ENCODE measurements at places on chromosomes 2 and 18.

GRCh38 chr18:57629422-57629821 is 7.8 kb upstream of the NARS1 start:
- no peaks in the 10 kb centered on the region for H3K4me1 ChIP-seq
- no peaks in the 10 kb centered on the region for H3K36me3 ChIP-seq
- H3K4me3 ChIP-seq, result no peak overlapping the region
- H3K27me3 ChIP-seq, result no peaks in the 10 kb centered on the region

GRCh38 chr2:187640926-187641510 is 86.8 kb upstream of the TFPI start:
- no peaks in the 10 kb centered on the region for H3K36me3 ChIP-seq
- DNase-seq, result no peak
- no peaks in the 10 kb centered on the region for H3K27me3 ChIP-seq

DNA sequence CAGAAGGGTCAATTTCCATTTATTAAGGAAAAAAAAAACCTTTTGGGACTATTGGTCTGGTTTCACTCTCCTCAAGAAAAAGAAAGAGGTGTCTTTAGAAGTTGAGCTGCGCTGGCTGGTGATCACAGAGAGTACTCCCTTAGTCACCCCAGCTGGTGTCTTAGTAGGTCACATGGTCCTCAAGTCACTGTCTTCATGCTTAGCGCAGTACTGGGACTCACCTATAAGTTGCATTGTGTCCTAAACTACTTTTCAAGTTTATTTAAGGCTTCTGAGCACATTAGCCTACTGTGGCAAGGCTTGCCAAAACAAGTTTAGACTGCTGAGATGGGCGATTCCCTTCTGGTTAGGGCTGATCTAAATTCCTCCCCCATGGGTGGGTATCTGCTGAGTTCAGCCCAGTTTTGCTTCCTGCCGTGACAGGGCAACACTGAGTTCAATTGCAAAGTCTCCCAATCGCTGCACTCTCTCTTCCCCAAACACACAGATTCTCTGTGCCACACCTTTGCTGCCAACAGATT is 824.9 kb upstream of the CRIM1 start:
- H3K27ac ChIP-seq, result no peak overlapping the region
- H3K4me3 ChIP-seq, result no peak overlapping the region
- H3K4me1 ChIP-seq, result no peaks in the 10 kb centered on the region
- no peaks in the 10 kb centered on the region for H3K36me3 ChIP-seq
- no peaks in the 10 kb centered on the region for H3K27me3 ChIP-seq

GRCh38 chr2:64000630-64001381 is 18.4 kb downstream of the VPS54 start:
- H3K4me1 ChIP-seq, result no peaks in the 10 kb centered on the region
- no peaks in the 10 kb centered on the region for H3K36me3 ChIP-seq
- H3K27ac ChIP-seq, result no peak overlapping the region
- no peak overlapping the region for H3K4me3 ChIP-seq

DNA sequence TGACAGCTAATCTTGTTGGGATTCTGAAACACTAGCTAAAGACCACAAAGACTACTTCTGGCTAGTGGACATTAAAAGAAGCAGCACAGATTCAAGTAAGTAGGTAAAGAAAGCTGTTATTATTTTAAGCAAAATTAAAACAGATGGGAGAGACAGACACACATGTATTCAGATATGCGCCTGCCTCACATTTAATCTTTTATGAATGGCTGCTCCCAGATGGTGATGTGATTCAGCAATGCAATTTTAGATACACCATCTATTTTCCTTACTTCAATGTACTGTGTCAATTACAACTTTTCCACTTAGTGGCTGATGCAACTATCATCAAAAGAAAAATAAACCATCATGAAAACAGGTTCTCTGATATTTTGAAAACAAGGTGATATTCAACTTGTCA is 133.0 kb upstream of the PGAP1 start:
- H3K27me3 ChIP-seq, result no peaks in the 10 kb centered on the region
- no peak overlapping the region for H3K27ac ChIP-seq
- no peak for DNase-seq

DNA sequence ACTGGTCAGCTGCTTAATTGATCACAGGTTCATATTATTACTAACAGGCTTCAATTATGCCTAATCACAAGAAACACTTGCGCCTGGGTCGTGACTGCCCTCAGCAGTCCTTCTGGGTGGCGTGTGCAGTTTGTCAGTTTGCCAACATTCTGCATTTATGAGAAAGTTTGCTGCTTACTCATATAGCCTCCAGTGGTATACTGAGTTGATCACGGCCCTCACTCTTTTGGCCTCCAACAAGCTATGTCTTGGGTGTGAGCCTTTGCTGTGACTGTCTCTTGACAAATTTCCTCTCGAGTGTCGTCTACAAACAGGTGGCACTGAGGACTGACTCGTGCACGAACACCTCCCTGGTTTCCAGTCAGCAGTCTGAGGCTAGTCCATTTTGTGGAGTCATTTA is 27.3 kb downstream of the DCDC2C start:
- H3K36me3 ChIP-seq, result no peaks in the 10 kb centered on the region
- H3K27me3 ChIP-seq, result no peaks in the 10 kb centered on the region
- no peak for DNase-seq

GRCh38 chr2:143833015-143833660 is 686.8 kb downstream of the ZEB2 start:
- no peak overlapping the region for H3K4me3 ChIP-seq
- H3K4me1 ChIP-seq, result peaks cover 1% of the 10 kb centered on the region

DNA sequence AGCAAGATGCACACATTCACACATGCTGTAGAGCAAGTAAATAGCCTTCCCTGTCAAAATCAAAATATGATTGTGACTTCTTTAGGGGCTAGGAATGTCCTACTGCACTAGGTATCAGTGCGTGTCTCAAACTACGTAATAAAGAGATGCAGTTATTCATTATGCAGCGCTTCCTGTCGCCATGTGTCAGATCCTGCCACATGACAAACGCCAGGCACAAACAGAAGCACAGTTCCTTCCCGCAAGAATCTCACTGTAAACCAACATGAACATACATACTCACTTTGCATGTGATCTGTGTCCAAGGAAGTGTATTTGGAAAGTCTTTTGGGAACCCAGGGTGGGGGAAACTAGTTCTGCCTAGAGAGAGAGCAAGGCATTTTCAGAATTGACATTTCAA is 599.9 kb downstream of the RNF144A start:
- no peak overlapping the region for H3K4me3 ChIP-seq

DNA sequence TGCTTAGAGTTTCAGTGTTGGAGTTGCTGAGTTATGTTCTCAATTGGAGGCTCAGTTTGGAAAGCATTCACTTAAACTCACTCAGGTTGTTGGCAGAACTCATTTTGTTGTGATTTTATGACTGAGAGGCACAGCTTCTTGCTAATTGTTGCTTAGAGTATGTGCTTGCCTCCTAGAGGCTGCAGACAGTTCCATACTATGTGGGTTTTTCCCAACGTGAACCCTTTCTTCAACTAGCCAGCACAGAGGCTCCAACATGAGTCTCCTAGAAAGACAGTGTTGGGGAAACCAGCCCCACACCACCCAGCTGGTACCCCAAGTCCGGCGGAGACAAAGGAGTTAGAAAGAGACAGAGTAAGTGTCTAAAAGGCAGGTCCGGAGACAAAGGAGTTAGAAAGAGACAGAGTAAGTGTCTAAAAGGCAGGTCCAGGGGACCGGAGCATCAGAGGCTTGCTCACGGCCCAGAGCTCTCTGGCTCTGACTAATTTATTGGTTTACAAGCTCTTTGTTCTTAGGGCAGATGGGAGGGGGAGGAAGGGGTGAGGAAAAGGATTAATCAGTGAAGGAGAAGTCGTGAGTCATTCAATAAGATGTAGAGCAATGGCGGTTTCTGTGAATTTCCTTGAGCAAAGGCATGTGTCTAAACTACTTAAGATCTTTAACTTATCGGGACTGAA is 999.7 kb upstream of the LRRTM1 start:
- no peak overlapping the region for H3K4me3 ChIP-seq
- H3K36me3 ChIP-seq, result no peaks in the 10 kb centered on the region
- H3K27me3 ChIP-seq, result no peaks in the 10 kb centered on the region
- DNase-seq, result no peak
- H3K27ac ChIP-seq, result no peak overlapping the region

- H3K4me3 ChIP-seq, result no peak overlapping the region
- no peaks in the 10 kb centered on the region for H3K36me3 ChIP-seq
- no peaks in the 10 kb centered on the region for H3K4me1 ChIP-seq
- no peaks in the 10 kb centered on the region for H3K27me3 ChIP-seq
- H3K27ac ChIP-seq, result no peak overlapping the region
Measured at GRCh38 chr18:45997700-45998151, 30.6 kb upstream of the EPG5 start.

GRCh38 chr2:47819834-47820233 is 36.9 kb downstream of the MSH6 start:
- no peak for DNase-seq
- H3K4me3 ChIP-seq, result no peak overlapping the region
- no peak overlapping the region for H3K27ac ChIP-seq
- no peaks in the 10 kb centered on the region for H3K4me1 ChIP-seq

DNA sequence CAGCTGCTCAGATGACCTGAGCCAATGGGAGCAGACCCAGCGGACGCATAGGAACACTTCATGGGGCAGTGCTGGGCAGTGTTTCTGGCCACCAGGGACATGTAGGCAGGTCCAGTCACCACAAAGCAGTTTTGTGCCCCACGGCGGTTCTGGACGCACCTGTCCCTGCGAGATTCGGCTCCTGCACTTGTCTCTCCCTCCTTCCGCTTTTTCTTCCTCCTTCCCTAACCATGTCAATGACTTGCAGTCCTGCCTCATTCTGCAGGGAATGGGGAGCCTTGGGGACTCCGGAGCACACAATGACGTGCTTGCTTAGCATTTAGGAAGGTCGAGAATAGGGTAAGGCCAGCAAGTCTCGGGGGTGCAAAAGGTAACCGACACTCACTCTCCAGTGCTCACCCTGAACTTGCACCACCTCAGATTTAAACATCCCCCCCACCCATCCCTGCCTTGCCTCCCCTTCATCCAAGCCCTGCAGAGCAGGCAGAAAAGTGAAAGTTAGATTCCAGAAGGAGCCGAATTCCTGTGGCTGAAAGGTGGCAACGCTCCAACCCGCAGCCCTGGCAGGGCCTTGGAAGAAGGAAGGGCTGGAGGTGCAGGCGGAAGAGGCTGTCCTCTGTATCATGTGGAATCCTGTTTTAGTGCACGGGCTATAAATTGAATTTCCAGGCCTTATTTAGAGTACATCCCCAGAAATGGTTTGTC is 40.5 kb upstream of the ATG16L1 start:
- H3K36me3 ChIP-seq, result no peaks in the 10 kb centered on the region
- DNase-seq, result no peak
- no peak overlapping the region for H3K4me3 ChIP-seq
- no peak overlapping the region for H3K27ac ChIP-seq
- H3K4me1 ChIP-seq, result peaks cover 6% of the 10 kb centered on the region
- no peaks in the 10 kb centered on the region for H3K27me3 ChIP-seq

DNA sequence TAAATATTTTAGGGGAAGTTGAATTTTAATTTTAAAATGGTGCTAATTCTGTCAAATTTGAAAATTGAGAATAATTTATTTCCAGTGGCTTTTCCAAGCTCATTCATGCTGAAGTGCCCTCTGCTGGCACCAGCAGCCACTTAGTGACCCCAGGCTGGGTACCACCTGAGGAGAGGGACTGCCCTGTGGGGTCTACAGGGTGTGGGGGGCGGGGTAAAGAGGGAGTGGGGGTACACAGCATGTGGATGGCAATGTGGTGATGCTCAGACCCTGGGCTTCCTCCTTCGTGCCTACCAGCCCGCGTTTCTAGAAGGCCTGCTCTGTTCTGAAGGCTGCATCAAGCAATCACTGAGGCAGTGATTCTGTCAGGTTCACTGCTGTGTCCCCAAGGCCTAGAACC is 45.1 kb upstream of the SCLY start:
- no peaks in the 10 kb centered on the region for H3K36me3 ChIP-seq
- H3K4me1 ChIP-seq, result no peaks in the 10 kb centered on the region

DNA sequence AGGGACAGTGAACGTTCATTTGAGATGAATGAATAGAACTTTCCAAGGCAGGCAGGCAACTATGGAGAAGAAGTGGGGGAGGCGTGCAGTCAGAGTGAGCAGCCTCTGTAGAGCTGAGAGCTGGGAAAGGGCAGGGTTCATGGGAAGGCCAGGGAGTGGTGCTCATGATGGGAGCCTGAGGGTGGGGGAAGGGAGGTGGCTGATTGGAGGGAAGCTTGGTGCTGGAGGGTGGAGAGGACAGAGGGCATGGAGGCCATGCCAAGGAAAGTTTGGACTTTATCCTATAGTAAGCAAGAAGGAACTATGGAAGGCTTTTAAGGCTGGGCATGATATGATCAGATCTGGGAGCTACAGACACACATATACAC is 47.6 kb upstream of the LGALSL start:
- H3K36me3 ChIP-seq, result no peaks in the 10 kb centered on the region
- no peak overlapping the region for H3K4me3 ChIP-seq
- H3K27me3 ChIP-seq, result no peaks in the 10 kb centered on the region
- no peak overlapping the region for H3K27ac ChIP-seq
- DNase-seq, result no peak

DNA sequence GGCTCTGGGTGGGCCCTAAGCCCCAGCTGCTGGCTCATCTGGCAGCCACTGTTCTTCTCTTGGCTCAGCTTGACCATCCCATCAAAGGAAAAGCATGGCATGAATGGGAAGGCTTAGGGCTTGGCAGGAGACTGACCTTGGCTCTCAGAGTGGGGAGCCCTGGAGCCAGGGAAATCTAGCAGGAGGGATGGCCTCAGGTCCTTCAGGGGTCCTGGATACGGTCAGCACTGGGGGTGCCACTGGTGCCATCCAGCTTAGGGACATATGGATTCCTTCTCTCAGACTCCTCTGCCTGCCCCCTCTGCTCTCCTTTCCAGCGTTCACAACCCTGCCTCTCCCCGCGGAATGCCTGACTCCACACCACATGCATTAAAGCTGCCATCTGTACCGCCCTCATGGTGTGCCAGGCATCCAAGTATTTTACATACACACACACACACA is 165.5 kb upstream of the HAAO start:
- no peak overlapping the region for H3K4me3 ChIP-seq
- no peaks in the 10 kb centered on the region for H3K36me3 ChIP-seq
- H3K27ac ChIP-seq, result no peak overlapping the region

GRCh38 chr2:3641181-3641580 is 16.8 kb upstream of the ALLC start:
- no peaks in the 10 kb centered on the region for H3K4me1 ChIP-seq
- no peak for DNase-seq
- H3K27me3 ChIP-seq, result no peaks in the 10 kb centered on the region
- no peak overlapping the region for H3K4me3 ChIP-seq

DNA sequence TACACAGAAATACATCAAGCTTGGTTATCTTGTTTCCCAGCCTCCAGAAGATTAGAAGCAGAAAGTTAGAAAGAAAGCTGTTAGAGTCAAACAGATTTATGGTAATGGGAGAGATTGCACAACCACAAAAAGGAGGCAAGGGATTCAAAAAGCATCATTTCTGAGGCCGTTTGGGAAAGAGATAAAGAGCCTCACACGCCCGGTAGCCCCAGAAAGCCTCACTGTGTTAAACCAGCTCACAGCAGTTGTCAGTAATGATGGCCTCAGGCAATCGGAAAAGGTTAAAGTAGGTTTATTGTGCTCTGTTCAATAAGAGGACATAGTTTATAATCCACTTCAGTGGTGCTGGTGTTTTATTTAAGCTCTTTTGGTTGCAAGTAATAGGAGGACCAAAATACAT is 111.3 kb downstream of the DCC start:
- no peak overlapping the region for H3K4me3 ChIP-seq
- no peak for DNase-seq
- H3K27me3 ChIP-seq, result no peaks in the 10 kb centered on the region
- no peaks in the 10 kb centered on the region for H3K4me1 ChIP-seq
- H3K36me3 ChIP-seq, result no peaks in the 10 kb centered on the region
